ENCODE measurements at places on chromosomes 11 and 22. TPM values are rescaled to one million over a fixed set of nuclear protein-coding genes. Genes with fewer than 3 reads are reported as not detected.

GRCh38 chr11:41519696-41520095 lies 60.2 kb upstream of the LRRC4C start:
- no peaks in the 10 kb centered on the region for H3K4me1 ChIP-seq
- no peaks in the 10 kb centered on the region for H3K27me3 ChIP-seq
- DNase-seq: no peak
- H3K36me3 ChIP-seq: no peaks in the 10 kb centered on the region

DNA sequence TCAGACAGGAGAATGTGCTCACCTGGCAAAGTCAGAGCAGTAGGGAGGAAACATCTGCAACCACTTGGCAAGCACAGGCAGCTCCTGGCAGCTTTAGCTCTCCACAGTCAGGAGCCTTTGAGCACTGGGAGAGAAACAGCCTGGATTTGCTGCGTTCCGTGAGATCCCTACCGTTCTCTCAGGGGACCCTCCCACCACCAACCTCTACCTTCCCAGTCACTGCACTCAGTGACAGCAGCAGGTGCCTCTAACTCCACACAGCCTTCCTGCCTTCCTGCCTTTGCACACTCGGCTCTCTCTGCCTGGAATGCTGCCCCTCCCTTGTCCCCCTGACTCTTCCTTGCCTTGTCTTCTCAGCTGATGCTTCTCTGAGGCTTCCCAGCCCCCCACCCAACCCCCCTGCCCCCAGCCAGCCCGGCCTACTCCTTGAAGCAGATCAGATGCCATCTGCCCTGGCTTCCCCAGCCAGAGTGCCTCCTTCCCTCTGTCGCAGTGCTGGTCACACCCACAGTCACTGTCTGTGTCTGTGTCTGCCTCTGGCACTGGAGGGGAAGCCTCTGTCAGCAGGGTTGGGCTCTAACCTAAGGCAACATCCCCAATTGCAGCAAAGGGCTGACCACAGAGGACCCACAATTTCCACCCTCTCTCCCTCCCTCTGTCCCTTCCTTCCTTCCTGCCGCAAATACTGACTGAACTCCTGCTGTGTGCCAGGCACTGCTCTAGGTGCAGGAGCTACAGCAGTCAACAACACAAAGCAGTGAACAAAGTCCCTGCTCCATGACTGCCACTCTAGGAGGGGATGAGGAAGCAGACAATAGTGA lies 14.9 kb upstream of the TSKU start:
- no peaks in the 10 kb centered on the region for H3K36me3 ChIP-seq
- H3K4me1 ChIP-seq: peaks cover 30% of the 10 kb centered on the region
- no peaks in the 10 kb centered on the region for H3K27me3 ChIP-seq
- H3K27ac ChIP-seq: peak overlapping the region; percentile 4
- H3K4me3 ChIP-seq: no peak overlapping the region

The GDPD4 gene
- not detected for total RNA-seq

DNA sequence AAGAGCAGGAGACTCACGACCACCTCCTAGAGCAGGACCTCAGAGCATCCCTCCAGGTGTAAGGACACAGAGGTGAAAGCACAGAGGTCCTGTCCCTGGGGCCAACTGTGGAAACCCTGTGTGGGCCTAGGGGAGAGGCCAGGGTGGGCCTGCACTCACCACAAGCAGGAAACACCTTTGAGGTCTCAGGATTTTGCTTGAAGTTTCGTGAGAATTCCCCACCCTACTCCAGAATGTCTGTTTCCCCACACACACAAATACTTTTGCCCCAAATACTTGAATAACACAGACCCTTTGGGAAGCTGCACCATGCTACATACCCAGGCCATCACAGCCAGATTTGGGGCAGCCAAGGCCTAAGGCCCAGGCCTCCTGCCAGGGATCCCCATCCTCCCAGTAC lies 18.1 kb downstream of the SLC43A3 start:
- H3K36me3 ChIP-seq: peaks cover 78% of the 10 kb centered on the region
- peaks cover 73% of the 10 kb centered on the region for H3K4me1 ChIP-seq
- no peak for DNase-seq
- H3K27ac ChIP-seq: peak overlapping the region; percentile 47
- no peaks in the 10 kb centered on the region for H3K27me3 ChIP-seq

GRCh38 chr22:35313311-35314121 lies 13.8 kb downstream of the TOM1 start:
- H3K27ac ChIP-seq: peak overlapping the region; percentile 56
- H3K27me3 ChIP-seq: no peaks in the 10 kb centered on the region
- DNase-seq: peak; percentile 70
- peaks cover 5% of the 10 kb centered on the region for H3K36me3 ChIP-seq

DNA sequence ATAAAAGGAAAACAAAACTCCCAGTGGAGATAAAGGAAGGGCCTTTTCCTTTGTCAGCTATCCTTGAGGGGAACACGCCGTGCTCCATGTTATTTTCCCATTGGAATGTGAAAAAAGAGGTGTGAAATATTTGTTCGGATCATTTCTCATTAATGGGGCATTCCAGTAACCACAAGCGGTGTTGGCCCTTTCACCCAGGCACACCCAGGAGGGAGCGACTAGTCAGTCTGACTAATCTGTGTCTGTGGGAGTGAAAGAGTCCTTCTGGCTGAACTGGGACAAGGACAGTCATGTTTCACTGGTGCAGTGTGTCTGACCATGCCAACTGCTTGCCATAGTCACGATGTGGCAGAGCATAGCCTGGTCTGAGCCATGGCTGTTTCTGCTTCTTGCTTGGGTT lies 13.0 kb upstream of the MYEOV start:
- H3K4me3 ChIP-seq: no peak overlapping the region
- peaks cover 3% of the 10 kb centered on the region for H3K27me3 ChIP-seq
- no peak overlapping the region for H3K27ac ChIP-seq
- no peak for DNase-seq

- H3K36me3 ChIP-seq: peaks cover under 1% of the 10 kb centered on the region
- H3K27me3 ChIP-seq: no peaks in the 10 kb centered on the region
- peak; percentile 22 for DNase-seq
- peaks cover 44% of the 10 kb centered on the region for H3K4me1 ChIP-seq
Measured at GRCh38 chr22:31753005-31753633, 700 bp upstream of the DEPDC5 start.

The CABP4 gene
- total RNA-seq: 1.0 TPM

- no peak overlapping the region for H3K27ac ChIP-seq
- no peak overlapping the region for H3K4me3 ChIP-seq
- no peaks in the 10 kb centered on the region for H3K4me1 ChIP-seq
- DNase-seq: no peak
- no peaks in the 10 kb centered on the region for H3K27me3 ChIP-seq
Measured at GRCh38 chr22:46908641-46909107, 146.2 kb downstream of the TBC1D22A start.

DNA sequence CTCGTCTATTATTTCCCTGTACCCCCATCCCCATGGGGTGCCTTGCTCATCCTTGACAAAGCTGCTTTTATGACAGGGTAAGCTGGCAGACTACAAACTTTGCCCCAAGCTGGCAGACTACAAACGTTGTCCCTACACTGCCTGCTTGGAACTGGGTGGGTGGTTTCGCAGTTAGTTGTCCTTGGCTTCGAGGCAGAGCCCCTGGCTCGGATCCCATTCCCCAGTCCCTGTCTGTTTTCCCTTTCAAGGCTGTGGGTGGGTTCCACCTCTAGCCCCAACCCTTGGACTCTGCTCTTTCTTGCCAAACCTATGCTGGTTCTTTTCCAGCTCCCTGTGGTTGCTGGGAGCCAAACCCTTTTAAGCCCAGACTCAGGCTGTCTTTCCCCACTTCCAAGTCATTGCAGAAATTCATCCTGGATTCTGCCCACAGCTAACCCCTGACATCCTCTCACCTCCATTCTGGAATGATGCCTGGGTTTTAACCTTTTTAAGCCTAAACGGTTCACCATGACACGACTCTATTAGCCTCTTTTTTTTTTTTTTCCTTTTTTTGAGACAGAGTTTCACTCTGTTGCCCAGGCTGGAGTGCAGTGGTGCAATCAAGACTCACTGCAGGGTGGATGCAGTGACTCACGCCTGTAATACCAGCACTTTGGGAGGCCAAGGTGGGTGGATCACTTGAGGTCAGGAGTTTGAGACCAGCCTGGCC lies 9.2 kb upstream of the RBM14 start:
- H3K36me3 ChIP-seq: peaks cover 5% of the 10 kb centered on the region
- H3K27me3 ChIP-seq: no peaks in the 10 kb centered on the region
- H3K4me3 ChIP-seq: no peak overlapping the region
- no peak overlapping the region for H3K27ac ChIP-seq
- peaks cover 9% of the 10 kb centered on the region for H3K4me1 ChIP-seq
- no peak for DNase-seq

GRCh38 chr11:13939961-13940906 lies 22.3 kb upstream of the SPON1 start:
- peak; percentile 42 for DNase-seq
- H3K36me3 ChIP-seq: peaks cover 5% of the 10 kb centered on the region
- H3K27me3 ChIP-seq: no peaks in the 10 kb centered on the region
- peaks cover 45% of the 10 kb centered on the region for H3K4me1 ChIP-seq
- peak overlapping the region; percentile 34 for H3K27ac ChIP-seq

DNA sequence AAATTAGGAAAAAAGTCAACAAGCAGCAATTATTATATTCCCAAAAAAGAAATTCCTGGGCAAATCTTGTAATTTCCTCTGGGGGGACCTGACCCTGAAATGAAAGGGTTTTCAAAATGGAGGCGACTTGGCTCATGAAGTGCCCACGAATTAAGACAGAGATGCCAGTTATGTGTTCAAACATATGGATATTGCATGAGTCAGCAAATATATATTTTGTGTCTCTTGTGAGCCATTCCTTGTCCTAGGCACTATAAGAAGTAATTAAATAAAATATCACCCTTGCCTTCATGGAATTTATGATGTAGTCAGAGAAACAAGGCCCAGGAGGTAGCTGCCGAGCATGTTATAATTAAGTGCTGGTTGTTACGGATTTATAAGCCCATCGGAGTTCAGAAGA lies 68.6 kb downstream of the BARX2 start:
- no peak for DNase-seq
- H3K4me1 ChIP-seq: peaks cover 8% of the 10 kb centered on the region
- H3K36me3 ChIP-seq: no peaks in the 10 kb centered on the region
